ENCODE measurements at places on chromosomes 7 and 10.
A peak's percentile ranks its signal among the peaks of the same experiment; 100 is the strongest.

- DNase-seq, result no peak
These were observed 31.3 kb downstream of the CACUL1 start for GRCh38 chr10:118723466-118723865.

DNA sequence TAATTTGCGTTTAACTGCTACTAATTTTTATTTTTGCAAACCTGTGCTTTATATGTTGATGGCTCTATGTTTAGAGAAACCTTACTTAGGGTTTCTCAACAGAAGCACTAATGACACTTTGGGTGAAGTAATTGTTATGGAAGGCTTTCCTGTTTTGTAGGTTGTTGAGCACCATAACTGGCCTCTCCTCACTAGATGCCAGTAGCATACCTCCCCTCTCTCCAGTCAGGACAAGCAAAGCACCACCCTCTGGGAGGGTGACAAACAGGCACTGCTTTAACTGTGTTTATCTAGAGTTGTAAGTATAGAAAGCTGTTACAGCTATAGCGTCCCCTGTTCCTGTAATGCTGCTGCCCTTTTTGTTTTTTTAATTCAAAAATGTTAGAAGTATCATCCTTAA, 60.9 kb downstream of the WAC start:
- DNase-seq, result no peak

- DNase-seq, result no peak
These were observed 277.6 kb upstream of the PHF14 start for GRCh38 chr7:10696064-10696463.

- DNase-seq, result peak; percentile 45
These were observed at the start of gene IFIT2 for GRCh38 chr10:89301721-89302445. Gene IFIT2, plus strand, starts transcription at chr10:89302046. Its CDS starts 78 bp downstream, at chr10:89302124.

DNA sequence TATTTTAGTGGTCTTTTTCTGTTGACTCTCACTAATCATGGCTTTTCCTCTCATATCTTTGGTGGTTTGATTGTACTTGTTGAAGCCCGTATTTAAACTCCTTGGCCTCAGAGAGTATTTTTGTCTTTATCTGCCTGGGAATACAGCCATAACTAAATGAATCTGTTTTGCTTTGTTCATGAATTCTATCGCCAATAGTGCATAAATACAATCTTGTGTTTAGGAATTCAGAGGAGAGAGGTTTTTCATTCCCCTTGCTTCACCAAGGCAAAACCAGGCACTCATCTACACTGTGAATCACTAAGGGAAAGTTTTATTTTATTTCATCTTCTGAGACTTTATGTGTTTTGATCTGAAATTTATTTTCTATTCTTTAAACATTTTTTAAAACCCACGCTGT, 152.7 kb downstream of the BICC1 start:
- DNase-seq, result no peak

DNA sequence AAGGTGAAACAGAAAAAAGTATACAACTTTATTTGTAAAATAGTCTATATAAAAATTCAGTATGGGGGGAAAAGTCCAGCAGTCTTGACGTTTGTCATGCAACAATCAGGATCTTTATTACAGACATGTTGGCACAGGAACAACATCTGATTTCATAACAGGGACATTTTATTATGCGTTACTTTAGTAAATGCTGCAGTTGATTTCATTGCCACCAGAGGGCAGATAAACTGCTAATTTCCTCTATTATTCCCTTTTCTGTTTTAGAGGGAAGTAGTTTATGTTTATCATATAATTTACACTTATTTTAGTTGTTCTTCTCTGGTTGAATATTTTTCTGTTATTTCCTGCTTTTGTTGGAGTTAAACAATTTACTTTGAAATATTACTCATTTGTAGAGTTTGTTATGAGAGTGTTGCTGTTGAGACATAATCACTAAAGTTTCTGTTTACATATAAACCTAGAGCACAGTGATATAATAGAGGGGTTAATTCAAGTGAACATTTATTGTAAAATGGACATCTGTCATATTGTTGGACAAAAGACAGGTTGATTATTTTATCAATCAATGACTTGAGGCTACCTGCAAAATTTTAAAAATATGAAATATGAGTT, 3.3 kb downstream of the PLXDC2 start:
- DNase-seq, result no peak

GRCh38 chr10:100008142-100008522, 1.6 kb downstream of the DNMBP start:
- no peak for DNase-seq

DNA sequence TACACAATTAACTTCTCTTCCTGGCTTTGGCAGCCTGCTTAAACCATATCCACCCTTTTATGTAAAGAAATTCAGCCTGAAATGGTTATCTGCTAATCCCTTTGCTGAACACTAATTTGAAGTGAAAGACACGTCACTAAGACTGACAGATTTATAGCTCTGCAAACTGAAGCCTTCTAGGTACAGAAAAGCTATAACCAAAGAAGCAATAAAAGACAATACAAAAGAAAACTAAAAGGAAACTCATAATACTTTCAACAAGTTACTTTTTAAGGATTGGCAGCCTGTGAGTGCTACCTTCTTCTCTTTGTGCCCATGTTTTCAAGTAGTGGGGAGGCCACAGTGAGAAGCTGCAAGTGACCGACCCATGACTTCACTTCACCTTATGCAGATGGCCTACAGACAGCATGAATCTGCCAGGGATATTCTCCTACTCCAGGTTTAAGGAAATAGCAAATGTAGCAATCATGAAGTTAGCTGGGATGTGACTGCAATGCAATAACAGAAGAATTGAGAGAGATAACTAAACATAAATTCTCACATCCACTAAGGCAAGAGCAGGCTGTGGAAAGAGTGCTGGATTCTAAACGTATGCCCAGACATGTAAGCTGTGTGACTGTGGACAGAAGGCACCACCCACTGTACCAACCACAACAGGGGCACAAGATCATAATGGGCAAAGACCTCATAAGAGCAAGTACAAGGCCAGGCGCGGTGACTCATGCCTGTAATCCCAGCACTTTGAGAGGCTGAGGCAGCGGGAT, 10.7 kb upstream of the SPOCK2 start:
- no peak for DNase-seq

DNA sequence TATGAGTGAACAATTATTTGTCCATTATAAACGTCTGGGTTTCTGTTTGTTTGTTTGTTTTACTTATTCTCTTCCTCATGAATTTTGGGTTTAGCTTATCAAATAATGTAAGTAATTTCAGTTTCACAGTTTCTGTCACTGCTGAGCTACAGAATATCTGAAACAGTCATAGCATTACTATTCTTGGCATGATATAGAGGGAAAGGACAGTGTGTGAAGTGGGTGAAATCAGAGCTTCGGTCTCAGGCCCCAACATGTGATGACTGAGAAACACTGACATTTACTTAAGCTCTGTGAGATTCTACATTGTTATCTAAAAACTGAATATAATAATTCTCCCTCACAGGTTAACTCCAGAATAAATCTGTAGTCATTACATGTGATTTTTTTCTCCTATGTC, 8.8 kb upstream of the OR6V1 start:
- no peak for DNase-seq

- DNase-seq, result no peak
These were observed 258.3 kb downstream of the GATA3 start for GRCh38 chr10:8312781-8313180.

GRCh38 chr10:71351628-71352319, 32.7 kb downstream of the SLC29A3 start:
- no peak for DNase-seq

- no peak for DNase-seq
These were observed 41.5 kb downstream of the PRF1 start for GRCh38 chr10:70561070-70561469.

- DNase-seq, result no peak
These were observed 204.5 kb upstream of the RHOBTB1 start for GRCh38 chr10:61148451-61148850.

GRCh38 chr7:46738796-46739195, 817.7 kb upstream of the IGFBP3 start:
- DNase-seq, result no peak

DNA sequence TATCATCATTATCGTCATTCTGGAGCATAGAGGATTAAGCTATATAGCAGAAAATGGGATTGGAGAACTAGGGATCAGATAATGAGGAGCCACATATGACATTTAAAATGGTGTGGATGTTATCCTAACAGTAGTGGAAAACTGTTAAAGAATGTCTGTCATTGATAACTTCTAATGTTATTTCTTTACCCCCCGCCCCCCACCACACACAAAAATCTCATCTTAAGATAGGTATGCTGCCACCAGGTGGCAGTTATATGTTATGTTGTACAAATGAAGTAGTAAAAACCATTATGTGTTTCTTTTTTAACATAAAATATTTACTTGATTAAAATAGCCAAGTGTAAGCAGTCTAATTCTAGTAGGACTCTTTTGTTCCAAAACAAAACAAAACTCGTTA, 13.0 kb downstream of the AKAP9 start:
- DNase-seq, result no peak

- no peak for DNase-seq
These were observed 41.1 kb downstream of the TMEM270 start for GRCh38 chr7:73901823-73902597.

DNA sequence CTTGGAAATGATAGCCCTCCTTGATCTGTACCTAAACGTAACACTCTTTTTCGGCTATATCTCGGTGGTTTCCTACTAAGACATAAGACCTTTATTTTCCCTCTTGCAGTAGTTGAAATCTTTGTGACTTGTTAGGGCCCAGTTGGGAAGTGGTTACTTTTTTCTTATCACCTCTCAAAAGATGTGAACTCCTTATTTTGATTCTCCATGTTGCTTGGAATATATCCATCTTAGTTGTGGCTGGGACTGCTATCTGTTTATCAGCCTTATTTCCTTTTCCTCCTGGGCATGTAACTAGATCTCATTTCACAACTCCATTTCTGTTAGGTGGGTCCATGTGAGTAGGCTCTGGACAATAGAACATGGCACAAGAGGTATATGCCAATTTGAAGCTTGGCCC, 4.1 kb upstream of the CPED1 start:
- no peak for DNase-seq

- no peak for DNase-seq
These were observed 94.6 kb downstream of the SEMA3C start for GRCh38 chr7:80824253-80824652.

DNA sequence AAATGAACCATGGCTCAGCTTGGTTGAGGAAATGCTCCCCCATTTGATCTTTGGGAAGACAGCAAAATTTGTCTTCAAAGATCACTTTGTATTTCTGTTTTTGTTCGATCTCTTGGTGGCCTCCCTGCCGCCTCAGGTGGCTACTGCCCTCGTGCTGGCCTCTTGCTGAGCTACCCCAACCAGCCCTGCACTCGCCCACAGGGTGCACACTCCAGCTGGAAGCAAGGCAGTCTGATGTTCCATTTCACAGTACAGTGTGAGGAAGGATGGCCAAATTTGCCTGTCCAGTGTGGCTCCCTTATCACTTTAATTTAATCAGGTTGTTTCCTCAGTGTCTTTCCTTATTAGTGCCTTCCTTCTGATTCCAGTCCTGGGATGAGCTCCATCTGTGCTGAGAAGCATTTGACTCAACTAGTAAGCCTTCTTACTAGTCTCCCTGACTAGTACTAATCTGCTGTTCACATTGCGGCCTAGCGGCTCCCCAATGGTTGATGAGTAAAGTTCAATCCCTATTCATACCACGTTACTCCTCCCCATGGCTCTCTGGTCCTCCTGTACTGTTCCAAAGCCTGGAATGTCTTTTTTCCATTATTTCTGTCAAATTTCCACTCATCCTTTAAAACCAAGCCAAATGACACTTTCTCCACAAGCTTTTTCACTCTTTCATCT, 8.2 kb downstream of the MYOF start:
- no peak for DNase-seq

DNA sequence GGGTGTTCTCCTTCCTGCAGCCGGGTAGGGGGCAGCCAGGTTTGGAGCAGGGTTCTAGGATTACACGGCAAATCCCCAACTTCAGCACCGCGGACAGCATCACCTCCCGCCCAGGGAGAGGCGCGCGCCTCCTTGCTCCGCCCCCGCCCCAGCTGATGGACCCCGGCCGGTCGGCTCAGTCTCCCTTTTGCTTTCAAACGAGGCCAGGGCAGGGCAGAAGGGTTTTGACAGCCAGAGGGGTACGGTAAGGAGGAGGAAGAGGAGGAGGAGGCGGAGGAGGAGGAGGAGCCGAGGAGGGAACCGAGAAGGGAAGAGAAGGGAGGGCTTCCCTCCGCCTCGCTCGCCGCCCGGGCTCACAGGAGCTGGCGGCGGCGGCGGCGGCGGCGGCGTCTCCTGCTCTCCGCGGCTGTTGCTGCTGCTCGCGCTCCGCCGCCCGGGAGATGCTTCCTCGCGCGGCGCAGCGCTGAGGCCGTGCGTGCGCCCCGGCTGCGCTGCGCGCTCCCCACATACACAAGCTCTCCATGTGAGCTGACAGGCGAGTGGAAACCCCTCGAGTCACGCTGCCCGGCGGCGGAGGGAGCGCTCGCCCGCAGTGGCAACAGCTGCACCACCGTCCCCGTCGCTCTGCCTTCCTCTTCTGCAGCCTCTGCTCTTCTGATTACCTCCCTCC, 615 bp upstream of the CNTNAP2 start:
- DNase-seq, result no peak

GRCh38 chr7:35513828-35514227, 181.1 kb downstream of the HERPUD2 start:
- DNase-seq, result no peak

DNA sequence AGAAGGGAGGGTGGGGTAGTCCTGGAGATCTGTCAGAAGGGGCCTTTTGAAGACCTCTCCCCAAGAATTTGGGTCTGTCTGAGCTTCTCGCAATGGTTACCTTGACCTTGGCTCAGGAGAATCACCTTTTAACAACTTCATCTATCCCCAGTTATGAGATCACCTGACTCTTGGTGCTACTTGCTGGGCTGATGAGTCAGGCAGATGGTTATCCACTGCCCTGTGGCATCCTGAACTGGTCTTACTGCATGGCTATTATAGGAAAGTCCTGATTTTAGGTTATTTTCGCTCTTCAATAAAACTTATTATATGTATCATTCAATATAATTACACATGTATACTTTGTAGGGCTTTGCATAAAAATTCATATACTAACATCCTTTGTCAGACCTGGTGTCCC, 274.7 kb downstream of the GFRA1 start:
- no peak for DNase-seq

DNA sequence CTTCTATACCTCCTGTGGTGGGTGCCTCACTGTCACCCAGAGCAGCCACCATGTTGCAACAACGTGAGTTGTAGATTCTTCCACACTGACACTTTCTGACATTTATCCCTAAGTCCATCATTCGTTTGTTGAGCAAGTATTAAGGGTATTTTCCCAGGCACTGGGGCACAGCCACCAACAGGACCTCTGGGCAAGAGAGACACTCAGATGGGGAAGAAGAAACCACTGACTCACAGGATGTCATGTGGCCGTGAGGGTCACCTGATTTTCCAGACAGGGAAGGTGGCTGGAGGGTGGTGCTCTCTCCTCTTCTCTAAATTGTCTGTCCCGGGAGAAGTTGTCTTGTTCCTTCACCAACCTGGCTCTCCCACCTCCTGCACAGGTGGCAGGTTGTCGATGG, 51.7 kb upstream of the PPIF start:
- no peak for DNase-seq
